ENCODE measurements at places on chromosomes 2 and 18. TPM values are rescaled to one million over a fixed set of nuclear protein-coding genes. Genes with fewer than 3 reads are reported as not detected.

DNA sequence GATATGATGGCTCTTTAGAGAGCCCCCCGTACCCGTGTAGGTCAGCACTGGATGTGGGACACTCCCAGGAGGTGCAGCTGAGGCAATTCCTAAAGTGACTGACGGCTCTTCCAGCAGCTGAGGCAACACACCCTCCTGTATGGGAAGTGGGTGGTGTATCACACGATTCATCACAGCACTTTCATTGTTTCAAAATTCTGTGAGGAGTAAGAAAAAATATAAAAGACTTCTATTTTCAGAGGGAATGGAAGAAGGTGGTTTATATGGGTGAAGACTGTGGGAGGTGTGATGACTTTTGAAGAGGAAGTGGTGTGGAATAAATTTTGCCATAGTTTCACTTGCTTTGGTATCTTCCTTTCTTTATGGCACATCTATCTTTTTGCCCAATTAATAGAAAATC, 22.3 kb downstream of the QPCT start:
- H3K4me1 ChIP-seq, result no peaks in the 10 kb centered on the region
- no peak overlapping the region for H3K4me3 ChIP-seq
- H3K36me3 ChIP-seq, result no peaks in the 10 kb centered on the region
- H3K27me3 ChIP-seq, result no peaks in the 10 kb centered on the region
- no peak for DNase-seq

DNA sequence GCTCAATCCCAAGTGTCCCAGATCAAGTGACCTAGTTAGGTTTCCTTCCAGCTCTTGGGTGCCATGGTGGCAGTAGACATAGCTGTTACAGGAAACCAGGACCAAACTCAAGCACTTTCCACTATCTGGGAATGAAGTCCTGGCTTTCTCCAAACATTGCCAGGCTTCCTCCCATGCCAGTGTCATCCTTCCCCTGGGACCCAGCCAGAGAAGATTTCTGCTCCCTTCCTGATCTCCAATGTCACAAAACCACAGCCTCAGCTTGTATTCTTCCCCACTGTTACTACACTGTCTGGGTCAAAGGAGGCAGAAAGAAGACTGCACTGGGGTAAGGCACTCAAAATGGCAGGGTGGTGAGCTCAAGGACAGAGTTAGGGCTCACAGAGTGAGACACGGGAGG, 347.1 kb downstream of the TNS1 start:
- H3K27me3 ChIP-seq, result no peaks in the 10 kb centered on the region
- H3K4me1 ChIP-seq, result no peaks in the 10 kb centered on the region
- no peak overlapping the region for H3K27ac ChIP-seq
- no peaks in the 10 kb centered on the region for H3K36me3 ChIP-seq
- H3K4me3 ChIP-seq, result no peak overlapping the region

The OR6B2 gene
- not detected for total RNA-seq

DNA sequence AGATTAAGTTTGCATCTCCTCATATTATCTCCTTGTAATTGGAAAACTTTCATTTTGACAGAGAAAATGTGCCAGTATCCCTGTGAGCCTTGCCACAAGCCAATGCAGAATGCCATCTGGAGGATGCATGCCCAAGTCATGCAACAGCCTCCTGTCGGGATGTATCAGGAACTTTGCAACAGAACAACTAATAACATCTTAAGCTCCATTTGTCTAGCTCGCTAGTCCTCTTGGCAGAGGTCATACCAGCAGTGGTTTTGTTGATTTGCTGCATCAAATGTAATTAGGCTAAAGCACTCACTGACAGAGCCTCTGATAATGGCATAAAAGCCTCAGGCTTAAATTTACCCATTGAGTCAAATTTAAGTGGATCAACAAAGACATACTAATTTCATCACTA, 125.8 kb downstream of the UBE2E3 start:
- H3K27me3 ChIP-seq, result no peaks in the 10 kb centered on the region
- H3K27ac ChIP-seq, result no peak overlapping the region
- H3K36me3 ChIP-seq, result no peaks in the 10 kb centered on the region

DNA sequence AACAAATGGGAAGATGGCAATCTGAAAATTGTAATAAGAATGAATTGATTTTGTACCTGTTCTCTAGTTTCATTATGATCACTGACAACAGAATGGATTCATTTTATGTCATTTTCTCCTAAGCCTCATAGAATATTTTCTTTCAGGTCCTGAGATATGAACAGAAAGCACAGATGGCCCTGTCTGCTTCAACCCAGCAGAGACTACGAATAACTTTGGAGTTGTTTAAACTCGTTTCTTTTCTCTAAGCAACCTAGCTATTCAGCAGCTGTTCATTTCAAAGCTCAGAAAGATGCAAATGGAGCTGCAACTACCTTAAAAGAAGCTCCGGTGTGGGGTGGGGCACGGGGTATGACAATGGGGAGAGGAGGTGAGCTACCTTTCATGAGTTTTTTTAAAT, 124.9 kb downstream of the ALK start:
- H3K27me3 ChIP-seq, result no peaks in the 10 kb centered on the region
- no peaks in the 10 kb centered on the region for H3K4me1 ChIP-seq
- H3K36me3 ChIP-seq, result no peaks in the 10 kb centered on the region
- no peak overlapping the region for H3K27ac ChIP-seq

The SH3RF3 gene
- 7.6 TPM for total RNA-seq

All from left lung (tissue), 14 donors.